ENCODE measurements at places on chromosomes 12 and 14.

- DNase-seq: peak; percentile 41
Observed at GRCh38 chr12:7645395-7646177, 20.1 kb downstream of the APOBEC1 start.

DNA sequence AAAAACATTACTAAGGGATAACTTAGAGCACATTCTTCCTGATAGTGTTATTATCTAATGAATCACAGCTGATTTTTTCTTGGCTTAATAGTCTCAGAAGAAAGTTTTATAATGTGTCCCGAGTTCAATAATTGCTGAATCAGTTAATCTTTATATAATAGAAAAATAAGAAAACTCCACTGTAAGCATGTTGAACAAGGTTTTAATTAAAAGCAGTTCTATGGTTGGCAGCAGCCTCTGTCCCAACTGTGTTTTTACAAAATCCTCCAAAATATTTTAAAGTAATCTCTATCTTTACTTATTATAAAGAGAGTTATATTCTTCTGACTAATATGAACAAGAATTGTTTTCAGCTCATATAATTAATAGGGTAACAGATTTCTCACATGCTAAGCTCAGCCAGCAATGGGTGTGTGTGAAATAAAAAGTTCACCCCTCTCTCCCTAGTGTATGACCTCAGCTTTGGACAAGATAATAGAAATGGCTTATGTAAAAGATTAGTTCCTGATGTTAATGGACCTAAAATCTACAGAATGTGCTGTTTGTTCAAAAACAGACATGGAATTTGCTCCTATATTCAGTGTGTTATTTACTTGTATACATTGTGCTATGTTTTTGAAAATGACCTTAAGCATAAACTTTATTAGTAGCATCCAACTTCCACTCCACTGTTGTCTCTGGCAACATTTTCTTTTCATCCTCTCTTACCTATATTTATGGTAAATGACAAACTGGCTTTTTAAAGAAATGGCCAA lies 67.1 kb upstream of the DCN start:
- no peak for DNase-seq

GRCh38 chr12:3473171-3473570 lies 17.8 kb upstream of the PRMT8 start:
- DNase-seq: no peak

- DNase-seq: no peak
Observed at GRCh38 chr12:13369474-13370056, 173.0 kb downstream of the EMP1 start.

- no peak for DNase-seq
Observed at GRCh38 chr12:69435644-69436043, 34.5 kb upstream of the FRS2 start.

- no peak for DNase-seq
Observed at GRCh38 chr12:43309959-43310358, 242.0 kb downstream of the ADAMTS20 start.

DNA sequence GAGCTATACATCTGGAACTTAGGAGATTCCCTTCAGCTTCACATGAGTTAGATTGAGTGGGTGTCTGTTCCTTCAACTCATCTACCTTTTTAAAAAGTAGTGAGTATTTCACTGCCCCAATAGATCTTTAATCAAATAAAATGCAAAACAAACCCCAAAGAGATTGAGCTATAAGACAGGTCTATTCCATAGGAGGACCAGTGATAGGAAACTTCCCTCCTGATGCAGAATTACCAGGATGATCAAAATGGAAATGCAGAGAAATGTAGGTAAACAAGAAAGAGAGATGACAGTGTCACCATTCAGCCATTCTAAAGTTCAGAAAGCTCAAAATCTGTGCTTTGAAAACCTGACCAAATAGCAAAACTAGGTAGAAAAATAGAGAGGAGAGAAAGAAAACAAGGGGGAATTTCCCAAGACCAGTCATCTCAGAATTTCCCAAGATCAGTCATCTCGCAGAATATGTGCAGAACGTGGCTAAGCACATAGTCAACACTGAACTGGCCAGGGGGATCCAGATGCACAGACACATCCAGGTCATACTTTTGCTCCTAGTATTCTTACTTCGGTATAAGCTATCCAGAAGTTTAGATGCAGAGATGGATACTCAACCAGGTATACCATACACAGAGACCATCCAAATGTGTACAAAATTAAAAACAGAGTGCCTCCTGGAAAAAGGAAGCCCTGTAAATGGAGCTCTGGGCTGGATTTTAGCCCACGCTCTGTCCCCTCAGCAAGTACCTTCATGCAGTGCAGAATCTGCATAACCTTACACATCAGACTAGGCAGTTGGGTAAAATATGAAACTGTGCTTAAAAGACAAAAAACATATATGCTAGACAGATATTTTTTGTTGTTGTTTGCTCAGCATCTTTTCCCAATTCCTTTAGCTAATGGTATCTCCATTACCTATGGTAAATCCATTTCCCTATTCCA lies 27.4 kb downstream of the SLC41A2 start:
- DNase-seq: no peak

DNA sequence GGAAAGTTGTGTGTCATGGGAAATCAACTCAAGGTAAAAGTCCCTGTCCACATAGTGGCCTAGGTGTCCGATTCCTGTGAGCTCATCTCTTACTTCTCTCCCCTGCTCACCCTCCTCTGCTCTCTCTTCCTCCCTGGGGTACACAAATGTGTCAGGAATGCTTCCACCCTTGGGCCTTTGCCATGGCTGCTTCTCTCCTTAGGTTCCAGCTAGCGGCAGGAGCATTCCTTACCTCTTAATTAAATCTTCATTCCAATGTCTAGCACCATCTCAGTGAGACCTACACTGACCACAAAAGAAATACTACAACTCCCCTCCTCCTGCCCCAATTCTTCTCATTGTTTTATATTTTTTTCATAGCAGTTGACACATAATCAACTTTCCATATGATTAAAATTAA lies 298.6 kb downstream of the PDZRN4 start:
- DNase-seq: no peak

- no peak for DNase-seq
Observed at GRCh38 chr12:12397184-12397583, 40.3 kb downstream of the BORCS5 start.

GRCh38 chr14:74391479-74391878 lies 34.5 kb downstream of the SYNDIG1L start:
- no peak for DNase-seq

- DNase-seq: no peak
Observed at GRCh38 chr14:84375235-84375634, 1154.7 kb upstream of the FLRT2 start.

- no peak for DNase-seq
Observed at GRCh38 chr12:44960423-44960822, 84.3 kb upstream of the NELL2 start.

GRCh38 chr14:94646481-94646880 lies 34.3 kb downstream of the SERPINA3 start:
- DNase-seq: no peak

GRCh38 chr12:80154261-80154660 lies 54.9 kb downstream of the OTOGL start:
- no peak for DNase-seq

DNA sequence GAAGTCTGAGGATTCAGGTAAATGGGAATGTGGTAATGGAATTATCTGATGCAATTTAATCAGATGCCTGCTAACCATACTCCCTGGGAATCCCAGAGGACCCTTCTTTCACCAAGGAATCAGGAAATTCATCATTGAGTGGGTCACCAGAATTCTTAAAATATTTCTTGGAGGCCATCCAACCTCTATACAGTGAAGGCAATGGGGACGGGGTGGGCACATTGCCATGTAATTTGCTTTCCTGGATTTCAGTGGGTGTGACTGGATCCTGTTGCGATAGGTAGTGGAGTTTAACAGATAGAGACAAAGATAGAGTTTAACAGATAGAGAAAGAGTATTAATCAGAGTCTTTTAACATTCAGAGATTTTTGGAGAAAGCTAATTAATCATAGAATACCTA lies 394.4 kb downstream of the DAD1 start:
- DNase-seq: no peak

DNA sequence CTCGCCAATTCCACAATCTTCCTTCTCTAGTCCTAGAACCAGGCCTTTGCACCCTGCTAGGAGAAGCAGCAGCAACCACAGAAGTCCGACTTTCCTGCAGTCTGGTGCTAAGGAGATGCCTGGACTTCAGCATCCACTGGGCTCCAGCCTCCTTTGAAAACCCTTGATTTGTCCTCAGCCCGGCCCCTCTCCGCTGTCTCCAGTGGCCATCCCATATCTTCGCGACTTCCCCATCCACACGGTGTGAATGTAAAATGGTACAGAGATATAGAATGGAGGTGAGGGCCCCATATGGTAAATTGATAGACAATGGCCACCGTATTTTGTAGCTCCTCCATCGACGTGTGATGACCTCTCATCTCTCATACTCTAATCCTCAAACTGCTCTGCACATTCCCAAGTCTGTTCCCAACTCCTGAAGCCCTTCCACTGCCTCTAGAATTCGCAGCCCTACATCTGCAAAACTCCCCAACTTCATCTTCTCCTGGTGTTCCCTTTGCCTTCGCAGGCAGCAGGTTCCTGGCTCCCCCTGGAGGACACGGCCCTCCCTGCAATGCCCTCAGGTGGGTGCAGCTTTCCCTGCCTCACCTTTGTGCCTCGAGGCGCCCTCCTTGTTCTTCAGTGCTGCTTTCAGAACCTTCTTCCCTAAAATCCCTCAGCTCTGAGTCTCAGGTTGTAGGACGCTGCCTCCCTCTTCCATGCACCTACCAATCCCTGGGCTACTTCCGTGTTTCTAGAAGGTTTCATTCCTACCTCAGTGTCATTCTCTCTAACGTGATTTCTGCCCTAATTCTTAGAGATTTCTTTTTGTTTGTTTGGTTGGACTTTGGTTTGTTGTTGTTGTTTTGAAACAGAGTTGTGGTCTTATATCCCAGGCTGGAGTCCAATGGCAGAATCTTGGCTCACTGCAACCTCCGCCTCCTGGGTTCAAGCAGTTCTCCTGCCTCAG lies 36.7 kb downstream of the TMBIM6 start:
- DNase-seq: no peak

DNA sequence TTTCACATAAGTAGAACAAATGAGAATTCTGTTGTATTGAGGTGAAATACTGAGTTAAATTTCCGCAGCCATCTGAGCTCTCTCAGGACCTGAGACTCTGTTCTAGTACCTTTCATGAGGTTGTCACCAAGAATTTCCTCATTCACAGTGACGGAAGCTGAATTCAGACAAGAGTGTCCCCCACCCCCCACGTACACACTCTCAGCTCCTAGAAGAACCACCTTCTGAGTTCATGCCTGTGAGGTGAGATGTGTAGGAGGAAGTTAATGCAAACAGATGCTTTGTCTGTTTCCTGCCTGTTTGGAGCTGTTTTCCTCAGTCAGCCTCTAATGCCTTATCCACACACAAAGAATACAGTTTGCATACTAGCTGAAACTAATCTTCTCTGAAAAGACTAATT lies 18.2 kb downstream of the BICDL1 start:
- DNase-seq: no peak

- no peak for DNase-seq
Observed at GRCh38 chr12:94289461-94290312, 141.3 kb downstream of the PLXNC1 start.

DNA sequence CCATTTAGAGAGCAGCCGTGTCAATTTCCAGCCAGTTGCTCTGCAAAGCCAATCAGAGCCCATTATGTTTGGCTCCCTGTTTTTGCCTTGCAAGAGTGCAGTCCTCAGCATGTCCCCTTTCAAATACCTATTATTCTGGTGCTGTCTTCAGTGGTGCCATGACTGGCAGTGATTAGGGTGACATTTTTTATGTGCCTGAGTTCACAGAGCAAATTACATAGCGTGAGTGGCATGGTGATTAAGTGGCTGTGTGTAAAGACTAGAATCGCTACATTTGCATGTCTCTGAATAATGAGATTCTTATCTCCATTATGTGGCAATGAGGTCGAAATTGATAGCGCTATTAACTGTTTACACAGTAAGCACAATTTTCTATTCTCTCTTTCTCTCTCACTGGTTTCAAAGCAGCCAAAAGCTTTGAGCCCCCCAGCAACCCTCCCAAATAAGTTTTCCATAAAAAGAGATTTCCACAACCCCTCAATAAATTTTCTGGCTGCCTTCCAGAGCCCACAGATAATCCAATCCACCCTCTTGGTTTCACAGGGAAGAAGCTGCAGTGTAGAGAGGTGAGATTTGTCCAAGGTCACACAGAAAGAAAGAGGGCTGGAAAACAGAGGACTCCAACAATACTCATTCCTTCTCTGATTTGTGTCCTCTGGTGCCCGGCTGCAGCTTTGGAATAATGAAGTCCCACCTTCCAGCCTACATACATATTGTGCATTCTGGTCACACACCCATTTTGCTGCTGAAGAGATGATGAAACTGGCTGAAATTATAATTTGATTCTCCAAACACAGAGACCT lies 58.8 kb upstream of the NUDT4 start:
- peak; percentile 76 for DNase-seq

- DNase-seq: no peak
Observed at GRCh38 chr14:24948261-24948847, 101.6 kb downstream of the STXBP6 start.

GRCh38 chr14:68979021-68979721 lies at the start of gene ACTN1:
ACTN1 (minus strand) TSS chr14:68979302; CDS start chr14:68979056, 246 bp downstream.
- peak; percentile 82 for DNase-seq

DNA sequence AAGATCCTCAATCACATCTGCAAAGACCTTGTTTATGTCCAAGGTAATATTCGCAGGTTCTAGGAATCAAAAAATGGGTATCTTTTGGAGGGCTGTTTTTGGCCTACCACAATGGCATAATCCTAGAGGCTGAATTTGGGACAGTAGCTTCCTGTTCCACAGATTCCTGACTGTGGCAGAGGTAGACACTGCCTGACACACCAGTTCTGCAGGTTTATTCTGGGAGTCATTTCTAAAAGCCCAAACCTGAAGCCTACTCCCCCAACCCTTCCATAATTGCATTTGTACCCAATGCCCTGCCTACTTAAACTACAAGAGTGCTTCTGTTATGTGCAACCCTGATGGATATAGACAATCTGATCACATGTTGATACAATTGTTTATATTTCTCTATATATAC lies 378.9 kb downstream of the PCNX1 start:
- DNase-seq: no peak

GRCh38 chr14:22099942-22100763 lies 426.5 kb upstream of the OR4E1 start:
- DNase-seq: no peak

DNA sequence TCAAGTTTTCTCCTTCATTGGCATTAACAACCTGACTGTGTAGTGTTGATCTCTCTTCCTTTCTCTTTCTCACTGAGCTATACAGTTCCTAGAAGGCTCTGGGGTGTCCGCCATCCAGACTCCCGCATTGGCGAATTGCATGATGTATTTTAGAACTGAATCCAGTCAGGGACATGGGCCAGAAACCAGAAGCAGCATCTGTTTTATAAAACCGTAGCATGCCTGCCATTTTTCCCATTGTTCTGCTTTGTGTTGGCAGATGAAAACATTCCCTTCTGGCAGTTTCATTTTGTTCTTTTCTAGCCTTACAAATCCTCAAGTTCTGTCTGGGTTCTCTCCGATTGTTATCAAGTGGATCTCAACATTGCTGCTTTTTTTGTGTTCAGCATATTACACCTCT lies 268.3 kb upstream of the SEL1L start:
- DNase-seq: no peak

GRCh38 chr14:87879389-87879788 lies 113.6 kb downstream of the GALC start:
- DNase-seq: no peak

- no peak for DNase-seq
Observed at GRCh38 chr12:43292699-43293098, 259.3 kb downstream of the ADAMTS20 start.

All from NCI-H1048 (cell line).